ENCODE measurements at places on chromosomes 7 and 10.

- no peak for DNase-seq
These were observed 117.9 kb downstream of the SND1 start for GRCh38 chr7:127769696-127770400.

DNA sequence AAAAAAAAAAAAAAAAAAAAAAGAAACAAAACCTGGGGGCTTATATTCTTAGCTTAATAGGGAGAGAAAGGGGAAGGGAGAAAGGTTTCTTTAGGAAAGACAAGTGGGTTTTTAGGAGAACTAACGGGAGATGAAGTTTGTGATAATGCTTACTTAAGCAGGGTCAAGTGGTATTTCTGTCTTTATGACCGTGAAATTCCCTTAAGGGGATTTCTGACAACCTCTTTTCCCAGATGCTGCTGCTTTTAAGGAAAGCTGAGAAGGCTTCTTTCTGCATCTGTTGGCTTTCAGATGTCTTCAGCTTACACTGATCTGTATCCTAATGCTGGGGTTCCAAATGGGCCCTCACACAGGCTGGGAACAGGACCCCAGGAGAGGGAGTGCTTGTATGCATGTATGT lies 42.6 kb downstream of the ADAMTS14 start:
- DNase-seq = no peak

GRCh38 chr7:54546986-54547314 lies 4.8 kb downstream of the VSTM2A start:
- no peak for DNase-seq

GRCh38 chr10:91487911-91488582 lies 77.9 kb downstream of the HECTD2 start:
- DNase-seq = no peak

DNA sequence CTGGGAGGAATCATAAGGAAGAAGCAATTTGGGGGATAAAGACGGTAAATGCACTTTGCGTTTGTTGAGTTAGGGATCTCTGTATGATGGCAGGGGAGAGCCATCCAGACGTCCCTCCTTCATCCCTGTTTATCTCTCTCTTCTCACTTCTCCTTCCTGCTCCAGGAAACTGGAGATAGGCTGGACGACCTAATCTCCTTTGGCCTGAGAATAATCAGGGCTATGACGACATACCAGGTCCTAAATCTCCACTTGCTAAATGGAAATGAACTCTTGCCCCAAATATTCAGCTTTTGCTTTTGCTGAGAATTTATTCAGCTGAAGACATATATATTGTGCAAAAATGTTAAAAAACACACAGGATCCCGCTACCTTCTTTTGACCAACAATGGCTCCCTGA lies 182.9 kb upstream of the INHBA start:
- no peak for DNase-seq

DNA sequence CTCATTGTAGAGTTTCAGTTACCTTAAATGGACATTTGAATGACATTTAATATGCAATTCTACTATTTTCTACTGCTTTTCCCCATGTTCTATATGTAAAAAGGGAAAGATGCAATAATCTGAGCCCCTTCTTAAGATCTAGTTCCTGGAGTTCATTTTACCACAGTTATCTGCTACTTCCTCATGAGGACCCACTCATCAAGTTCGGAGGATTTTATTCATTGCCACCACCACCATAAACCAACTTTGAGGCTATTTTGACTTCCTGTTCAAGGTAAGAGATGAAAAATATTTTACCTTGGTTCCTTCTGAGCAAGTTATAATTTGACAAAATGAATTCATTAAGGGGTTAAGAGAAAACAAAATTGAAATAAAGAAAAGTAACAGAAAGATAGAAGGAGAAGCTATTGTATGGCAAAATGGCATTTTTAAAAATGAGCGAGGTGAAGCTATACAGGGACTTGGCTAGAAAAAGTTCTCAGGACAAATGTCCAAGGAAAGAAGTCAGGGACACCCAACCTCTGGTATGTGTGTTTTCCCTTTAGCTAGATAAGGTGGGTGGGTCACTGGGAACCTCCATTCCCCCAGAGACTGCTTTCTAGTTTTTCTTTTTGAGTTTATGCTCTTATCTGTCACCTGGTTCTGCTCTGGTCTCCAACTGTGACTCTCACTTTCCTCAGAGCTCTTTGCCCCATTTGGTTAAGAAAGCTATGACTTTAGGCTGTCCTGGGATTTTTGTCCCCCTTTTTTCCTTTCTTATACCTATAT lies 14.9 kb upstream of the FAM3C start:
- DNase-seq = no peak

DNA sequence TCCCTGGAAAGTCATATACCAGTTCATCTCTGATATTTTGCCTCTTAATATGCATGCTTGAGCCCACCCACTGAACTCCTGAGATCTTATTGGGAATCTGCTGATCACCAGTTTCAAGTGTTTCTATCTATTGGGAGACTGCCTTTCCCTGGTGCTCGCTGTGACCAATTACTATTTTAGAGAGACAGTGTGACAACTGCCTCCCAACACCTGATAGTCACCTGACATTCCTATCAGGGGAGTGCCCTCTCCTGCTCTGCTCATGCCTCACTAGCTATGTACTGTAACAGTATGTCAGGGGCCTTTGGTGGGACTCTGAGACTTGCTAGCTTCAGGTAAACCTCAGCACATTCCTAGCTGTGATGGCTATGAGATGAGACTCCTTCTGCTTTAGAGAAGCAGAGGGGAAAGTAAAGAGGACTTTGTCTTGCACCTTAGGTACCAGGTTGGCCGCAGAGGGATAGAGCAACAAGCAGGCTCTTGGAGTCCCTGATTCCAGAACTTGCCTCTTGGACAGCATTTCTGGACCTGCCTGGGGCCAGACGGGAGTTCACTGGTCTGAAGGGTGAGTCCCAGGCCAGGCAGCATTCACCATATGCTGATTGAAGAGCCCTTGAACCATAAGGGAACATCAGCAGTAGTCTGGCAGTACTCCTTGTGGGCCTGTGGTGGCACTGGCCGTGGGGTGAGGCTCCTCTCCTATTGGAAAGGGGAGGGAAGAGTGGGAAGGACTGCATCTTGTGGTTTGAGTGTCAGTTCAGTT lies 34.4 kb upstream of the ARHGAP12 start:
- DNase-seq = no peak

GRCh38 chr7:18903695-18904094 lies 213.7 kb downstream of the TWIST1 start:
- no peak for DNase-seq

GRCh38 chr10:102579328-102579727 lies 65.0 kb upstream of the TRIM8 start:
- no peak for DNase-seq

GRCh38 chr10:124509880-124510632 lies 48.4 kb downstream of the LHPP start:
- DNase-seq = no peak

DNA sequence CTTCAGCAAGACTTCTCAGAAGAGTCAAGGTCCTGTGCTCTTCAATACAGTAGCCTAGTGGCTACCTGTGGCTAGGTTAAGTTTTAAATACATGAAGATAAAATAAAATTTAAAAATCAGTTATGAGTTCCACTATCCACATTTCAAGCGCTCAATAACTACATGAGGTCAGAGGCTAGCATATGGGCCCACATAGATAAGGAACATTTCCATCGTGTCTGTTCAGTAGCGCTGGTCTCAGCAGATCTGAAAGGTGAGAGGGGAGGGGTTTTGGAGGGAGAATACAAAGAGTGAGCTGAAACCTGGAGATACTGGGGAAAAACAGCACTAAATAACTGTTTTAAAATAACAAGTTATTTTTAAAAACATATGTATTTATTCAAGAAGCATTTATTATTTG lies 219.0 kb downstream of the TRIL start:
- no peak for DNase-seq

- no peak for DNase-seq
These were observed 155.6 kb downstream of the PPP1R3A start for GRCh38 chr7:113763226-113763625.

GRCh38 chr7:3760651-3761050 lies 459.6 kb downstream of the SDK1 start:
- no peak for DNase-seq

- DNase-seq = no peak
These were observed 9.1 kb downstream of the EN2 start for GRCh38 chr7:155466814-155467733.

DNA sequence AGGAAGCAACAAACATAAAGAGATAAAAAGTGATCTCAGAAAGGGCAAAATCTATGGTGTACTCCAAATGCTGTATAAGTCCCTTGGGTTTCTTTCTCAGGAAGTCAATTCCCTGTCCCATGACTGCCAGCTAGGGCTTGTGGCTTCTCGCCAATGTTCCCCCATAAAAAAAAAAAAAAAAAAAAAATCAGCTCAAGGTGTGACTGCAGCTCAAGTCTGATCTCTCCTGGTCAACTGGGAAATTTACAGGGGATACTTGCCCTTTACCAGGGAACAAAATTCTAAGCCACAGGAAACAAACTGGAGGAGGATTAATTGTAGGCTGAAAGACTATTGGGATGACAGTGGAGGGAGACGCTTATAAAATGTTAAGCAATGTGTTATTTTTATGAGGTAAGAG lies 76.0 kb downstream of the PCGF5 start:
- no peak for DNase-seq

- no peak for DNase-seq
These were observed 29.9 kb upstream of the HNRNPH3 start for GRCh38 chr10:68301790-68302502.

- no peak for DNase-seq
These were observed 45.0 kb downstream of the TMEM106B start for GRCh38 chr7:12256090-12256489.

GRCh38 chr7:120729245-120729644 lies 128.7 kb downstream of the TSPAN12 start:
- no peak for DNase-seq

DNA sequence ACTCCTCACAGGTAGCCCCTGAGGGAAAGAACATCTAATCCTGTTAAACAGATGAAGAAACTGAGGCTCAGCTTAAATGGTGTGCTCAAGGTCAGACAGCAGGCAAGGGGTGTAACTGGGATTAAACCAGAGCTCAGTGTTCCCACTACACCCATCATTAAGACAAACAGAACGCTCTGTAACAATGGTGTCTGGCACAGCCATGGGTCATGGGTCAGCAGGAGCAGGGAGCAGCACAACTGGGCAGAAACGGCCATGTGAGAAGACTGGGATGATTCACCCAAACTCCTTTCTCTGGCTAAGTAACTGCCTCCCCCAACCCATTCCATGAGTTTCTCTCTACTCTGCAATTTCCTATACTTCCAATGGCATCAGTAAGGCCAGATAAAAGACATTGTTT lies 85.5 kb upstream of the PDE1C start:
- DNase-seq = no peak

DNA sequence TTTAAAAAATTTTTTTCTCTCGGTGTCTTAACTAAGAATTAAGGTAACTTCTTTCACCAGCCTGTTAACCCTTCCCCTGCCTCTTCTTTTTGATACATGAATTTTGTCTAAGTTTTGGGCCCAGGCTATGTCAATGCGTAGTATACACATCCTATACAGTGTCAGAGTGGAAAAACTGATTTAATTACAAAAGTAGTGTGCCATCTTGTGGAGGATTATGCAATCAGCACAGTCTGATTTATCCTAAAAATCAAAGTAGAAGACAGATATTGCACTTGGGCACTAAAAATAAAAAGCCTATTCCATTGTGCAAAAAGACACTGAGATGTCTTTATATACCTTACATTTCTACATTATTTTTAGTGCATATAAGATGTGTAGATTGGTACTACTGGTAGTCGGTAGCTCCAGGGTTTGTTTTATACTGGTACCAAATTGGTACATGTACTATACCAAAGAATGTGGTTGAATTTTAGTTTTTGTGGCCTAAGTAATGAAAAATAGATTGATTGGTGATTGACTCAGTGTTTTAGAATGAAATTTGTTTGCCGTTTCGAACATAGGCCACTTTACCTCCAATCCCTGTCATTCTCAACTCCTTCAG lies 96.6 kb downstream of the MKLN1 start:
- DNase-seq = no peak

DNA sequence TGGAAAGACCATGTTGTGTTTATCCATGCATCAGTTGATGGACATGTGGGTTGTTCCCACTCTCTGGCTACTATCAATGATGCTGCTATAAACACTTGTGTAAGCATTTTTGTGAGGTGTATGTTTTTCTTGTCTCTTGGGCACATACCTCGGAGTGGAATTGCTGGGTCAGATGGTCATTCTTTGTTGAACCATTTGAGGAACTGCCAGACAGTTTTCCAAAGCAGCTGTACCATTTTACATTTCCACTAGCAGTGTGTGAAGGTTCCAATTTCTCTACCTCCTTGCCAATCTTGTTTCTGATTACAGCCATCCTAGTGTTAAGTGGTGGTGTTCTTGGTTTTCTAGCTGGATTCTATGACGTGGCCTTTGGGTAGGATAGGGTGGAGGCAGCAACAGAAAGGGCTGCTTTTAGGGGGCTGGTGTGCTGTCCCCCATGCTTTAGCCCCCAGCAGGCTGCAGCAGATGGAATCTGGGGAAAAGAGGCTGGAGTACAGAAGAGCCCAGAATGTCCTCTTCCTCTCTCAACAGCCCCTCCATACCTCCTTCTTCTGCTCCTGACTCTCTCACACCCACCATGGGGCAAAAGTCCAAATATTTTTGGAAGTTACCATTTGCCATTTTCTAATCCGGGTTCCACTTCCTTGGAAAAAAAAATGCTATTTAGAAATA lies 352.7 kb downstream of the FRMD4A start:
- no peak for DNase-seq

- DNase-seq = no peak
These were observed 20.8 kb upstream of the OR2A5 start for GRCh38 chr7:144027974-144028373.

DNA sequence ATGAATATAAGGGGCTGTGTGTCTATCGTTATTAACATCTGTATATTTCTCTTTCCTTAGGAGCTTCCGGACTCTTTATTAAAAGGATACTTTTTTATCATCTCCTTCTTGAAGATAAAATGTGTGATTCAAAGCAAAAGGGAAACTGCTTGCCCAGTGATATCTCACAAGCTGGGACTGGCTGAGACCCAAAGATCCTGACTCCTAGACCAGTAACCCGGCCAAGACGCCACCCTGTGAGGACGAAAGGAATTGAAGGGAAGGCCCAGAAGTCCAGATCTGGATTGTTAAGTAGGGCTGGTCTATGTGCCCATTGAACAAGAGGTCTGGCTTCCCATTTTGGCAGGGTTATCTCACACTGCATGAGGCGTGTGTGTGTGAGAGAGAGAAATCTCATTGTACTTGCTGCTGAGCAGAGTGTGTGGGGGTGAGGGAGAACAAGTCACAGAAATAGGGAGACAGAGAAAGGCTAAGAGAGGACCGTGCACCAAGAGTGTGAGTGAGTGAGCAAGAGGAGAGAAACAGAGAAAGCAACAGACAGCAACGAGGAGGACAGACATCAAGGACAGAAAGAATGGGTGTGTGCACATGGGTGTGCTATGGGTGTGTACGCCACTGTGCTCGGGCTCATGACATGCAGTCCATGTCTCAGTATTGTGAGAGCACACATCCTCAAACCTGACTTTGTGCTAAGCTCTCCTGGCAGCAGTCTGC lies 75.4 kb downstream of the PLXNA4 start:
- DNase-seq = no peak

DNA sequence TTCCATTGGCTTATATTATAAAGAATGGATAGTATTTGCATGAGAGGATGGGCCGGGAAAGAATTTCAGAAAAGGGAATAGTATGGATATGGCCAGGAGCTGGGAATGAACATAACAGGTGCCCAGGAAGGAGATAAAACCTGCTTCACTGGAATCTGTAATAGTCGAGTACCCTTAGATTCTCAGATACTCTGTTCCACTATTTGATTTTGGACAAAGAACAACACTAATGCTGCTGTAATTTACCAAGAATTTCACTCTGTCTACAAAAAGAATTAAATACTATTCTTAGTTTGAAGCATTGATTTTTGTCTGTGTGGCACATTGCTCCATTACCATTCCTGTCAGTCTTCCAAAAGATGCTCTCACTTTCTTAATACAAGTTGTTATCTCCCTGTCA lies 718.2 kb upstream of the LRRN3 start:
- no peak for DNase-seq

- no peak for DNase-seq
These were observed 575.3 kb downstream of the IPMK start for GRCh38 chr10:57692255-57692980.

Data from activated T-cell treated with anti-CD3 and anti-CD28 coated beads for 24 hours (primary cell).